ENCODE measurements at places on chromosomes 7 and 10.

DNA sequence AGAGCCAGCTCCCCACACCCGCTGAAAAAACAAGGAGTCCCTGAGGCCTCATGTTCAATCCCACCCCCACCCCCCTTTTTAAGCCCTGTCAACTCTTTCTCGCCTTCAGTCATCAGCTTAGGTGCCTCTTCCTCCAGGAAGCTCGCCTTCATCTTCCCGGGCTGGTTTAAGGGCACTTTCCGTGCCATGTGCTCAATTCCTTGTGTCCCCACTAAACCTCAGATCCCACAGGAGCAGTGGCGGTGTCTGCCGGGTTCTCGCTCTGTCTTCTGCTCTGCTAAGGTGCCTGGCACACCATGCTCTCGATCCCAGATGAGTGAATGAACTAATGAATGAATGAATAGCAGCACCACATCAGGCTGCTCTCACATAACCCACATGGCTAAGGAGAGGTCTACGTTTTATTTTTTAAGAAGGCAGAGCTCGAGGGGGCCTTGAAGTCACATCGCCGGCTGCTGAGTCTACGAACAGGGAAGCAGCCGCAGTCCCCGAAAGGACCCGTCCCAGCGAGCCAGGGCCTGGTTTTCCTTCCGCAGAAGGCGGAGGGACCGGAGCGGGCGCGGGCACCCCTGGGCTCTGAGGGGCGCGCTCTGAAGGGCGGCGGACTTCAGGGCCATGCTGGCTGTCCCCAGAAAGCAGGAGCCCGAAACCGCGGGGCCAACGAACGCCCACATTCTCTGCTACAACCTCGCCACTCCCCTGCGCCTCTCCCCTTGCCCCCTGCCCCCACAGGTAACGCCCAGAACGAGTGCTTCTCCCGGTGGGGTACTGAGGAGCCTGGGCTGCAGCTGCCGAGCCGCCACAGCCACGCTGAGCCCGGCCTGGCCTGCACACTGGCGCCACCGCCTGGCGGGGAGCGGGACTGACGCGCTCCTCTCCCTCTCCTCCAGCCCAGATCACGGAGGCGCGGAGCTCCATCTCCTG is 73.4 kb upstream of the KCNMA1 start:
- H3K36me3 ChIP-seq, result no peaks in the 10 kb centered on the region
- no peak overlapping the region for H3K27ac ChIP-seq
- H3K4me1 ChIP-seq, result peaks cover 17% of the 10 kb centered on the region
- peaks cover 13% of the 10 kb centered on the region for H3K27me3 ChIP-seq

DNA sequence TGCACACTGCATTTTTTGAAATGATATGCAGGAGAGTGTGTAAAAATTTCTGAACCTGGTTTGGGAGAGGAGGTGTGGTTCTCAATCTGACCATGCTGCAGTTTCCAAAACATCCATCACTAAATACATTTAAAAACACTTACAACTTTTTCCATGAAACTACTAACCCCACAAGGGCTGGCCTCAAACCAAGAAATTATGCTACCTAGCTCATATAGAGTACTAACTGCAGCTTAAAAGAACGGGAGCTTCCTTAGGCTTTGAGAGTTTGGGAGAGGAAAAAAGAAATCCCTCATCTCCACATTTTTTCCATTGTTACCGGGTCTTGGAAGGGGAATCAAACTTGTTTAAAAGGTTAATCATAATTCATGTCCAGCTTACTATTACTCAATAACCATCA is 214.2 kb downstream of the GLI3 start:
- peaks cover 5% of the 10 kb centered on the region for H3K27me3 ChIP-seq
- no peaks in the 10 kb centered on the region for H3K36me3 ChIP-seq
- peaks cover under 1% of the 10 kb centered on the region for H3K4me1 ChIP-seq
- no peak overlapping the region for H3K4me3 ChIP-seq

DNA sequence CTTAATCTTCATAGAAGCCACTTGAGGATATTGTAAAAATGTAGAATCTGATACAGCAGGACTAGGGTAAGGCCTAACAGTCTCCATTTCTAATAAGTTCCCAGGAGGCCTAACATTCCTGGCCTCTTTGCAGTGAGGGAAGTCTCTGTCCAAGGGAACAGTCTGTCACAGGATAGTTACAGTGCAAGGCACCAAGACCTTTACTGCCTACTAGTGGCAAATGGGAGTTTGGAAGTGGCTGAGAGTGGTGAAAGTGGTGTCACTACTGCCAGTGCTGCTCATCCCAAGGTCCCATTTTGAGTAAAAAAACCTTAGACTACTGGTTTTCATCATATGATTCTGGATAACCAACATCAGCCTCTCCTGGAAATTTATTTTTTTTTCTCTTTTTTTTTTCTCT is 619.5 kb upstream of the SEMA3D start:
- H3K36me3 ChIP-seq, result no peaks in the 10 kb centered on the region
- no peaks in the 10 kb centered on the region for H3K27me3 ChIP-seq
- no peak for DNase-seq
- H3K27ac ChIP-seq, result no peak overlapping the region

DNA sequence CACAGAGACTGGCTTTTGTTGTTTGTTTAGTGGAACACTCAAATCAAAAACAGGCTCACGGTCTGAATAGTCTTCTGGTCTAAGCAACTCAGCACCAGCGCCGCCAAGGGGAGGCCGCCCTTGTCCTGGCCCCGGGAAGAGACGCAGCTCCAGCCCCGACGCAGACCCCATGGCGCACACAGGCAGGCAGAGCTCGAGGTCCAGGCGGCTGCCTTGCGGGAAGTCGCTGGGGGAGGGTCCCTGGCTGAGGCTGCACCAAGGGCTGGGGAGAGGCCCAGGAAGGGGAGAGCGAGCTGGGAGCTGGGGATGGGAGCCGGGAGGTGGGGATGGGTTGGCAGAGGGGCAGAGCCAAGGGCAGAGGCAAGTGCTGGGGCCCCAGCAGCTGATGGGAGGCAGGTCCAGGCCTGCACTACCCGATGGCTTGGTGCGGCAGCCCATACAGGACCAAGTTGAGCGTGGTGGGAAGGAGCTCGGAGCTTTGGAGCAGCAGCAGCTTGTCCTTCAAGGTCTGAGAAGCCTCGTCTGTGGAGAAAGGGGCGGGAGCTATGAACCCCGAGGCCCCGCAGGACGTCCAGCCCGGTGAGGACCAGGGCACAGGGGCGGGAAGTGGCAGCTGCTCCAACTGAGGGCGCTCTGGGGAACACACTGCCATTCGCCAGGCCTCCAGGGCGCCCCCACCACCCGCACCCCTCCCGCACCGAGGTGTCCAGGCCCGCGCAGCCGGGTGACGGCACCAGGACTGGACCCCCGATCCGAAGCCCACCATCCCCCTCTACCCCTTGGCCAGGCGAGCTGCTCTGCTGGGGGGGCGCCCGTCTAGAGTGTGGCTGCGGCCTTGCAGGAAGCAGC is 22.7 kb upstream of the NKX6-2 start:
- no peak overlapping the region for H3K4me3 ChIP-seq
- no peaks in the 10 kb centered on the region for H3K36me3 ChIP-seq
- no peak for DNase-seq

- no peaks in the 10 kb centered on the region for H3K27me3 ChIP-seq
- no peaks in the 10 kb centered on the region for H3K4me1 ChIP-seq
- no peak overlapping the region for H3K27ac ChIP-seq
- H3K4me3 ChIP-seq, result no peak overlapping the region
Observed at GRCh38 chr7:117596134-117596533, 116.3 kb downstream of the CFTR start.

All from B cell (primary cell).